Fibroblast of upper back skin (primary cell): ENCODE measurements at places on chromosomes 11 and 22.

DNA sequence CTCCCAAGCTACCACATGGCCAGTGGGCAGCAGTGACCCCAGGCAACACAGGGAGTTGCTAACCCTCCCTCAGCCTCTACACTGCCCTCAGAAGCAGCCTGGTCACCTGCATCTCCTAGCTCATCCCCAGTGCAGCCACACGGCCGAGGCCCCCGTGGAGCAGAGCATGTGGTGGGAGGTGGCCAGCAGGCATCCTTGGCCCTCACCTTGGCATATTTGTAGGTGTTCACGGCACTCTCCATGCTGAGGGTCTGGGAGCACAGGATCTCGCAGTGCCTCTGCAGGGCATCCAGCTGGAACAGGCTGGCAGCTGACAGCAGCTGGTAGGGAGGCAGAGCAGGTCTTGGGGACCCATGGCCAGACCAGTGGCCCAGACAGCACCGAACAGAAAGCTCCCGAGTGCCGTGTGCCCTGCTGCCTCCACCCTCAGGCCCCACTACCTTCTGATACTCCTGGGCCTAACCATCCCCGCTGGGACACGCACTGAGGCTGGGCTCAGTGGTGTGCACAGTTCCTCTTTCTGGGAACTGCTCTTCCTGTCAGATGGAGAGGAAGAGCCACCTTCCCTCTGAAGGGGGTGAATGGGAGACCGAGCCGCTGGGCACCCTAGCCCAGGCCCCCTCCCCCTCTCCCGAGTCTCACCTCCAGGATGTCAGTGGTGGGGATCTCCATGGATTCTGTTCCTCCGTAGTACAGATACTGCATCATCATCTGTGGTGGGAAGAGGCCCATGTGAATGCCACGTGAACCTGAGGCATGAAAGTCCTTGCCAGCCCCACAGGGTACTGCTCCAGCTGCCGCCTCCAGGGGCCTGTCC, 48.8 kb downstream of the NAT10 start:
- DNase-seq = no peak

GRCh38 chr11:65649656-65650546, 12.0 kb downstream of the SIPA1 start:
- DNase-seq = no peak

- no peak for DNase-seq
Observed at GRCh38 chr22:28430466-28431025, 249.1 kb downstream of the TTC28 start.

- DNase-seq = peak; percentile 75
Observed at GRCh38 chr22:33000342-33001280, 57.6 kb downstream of the SYN3 start.

DNA sequence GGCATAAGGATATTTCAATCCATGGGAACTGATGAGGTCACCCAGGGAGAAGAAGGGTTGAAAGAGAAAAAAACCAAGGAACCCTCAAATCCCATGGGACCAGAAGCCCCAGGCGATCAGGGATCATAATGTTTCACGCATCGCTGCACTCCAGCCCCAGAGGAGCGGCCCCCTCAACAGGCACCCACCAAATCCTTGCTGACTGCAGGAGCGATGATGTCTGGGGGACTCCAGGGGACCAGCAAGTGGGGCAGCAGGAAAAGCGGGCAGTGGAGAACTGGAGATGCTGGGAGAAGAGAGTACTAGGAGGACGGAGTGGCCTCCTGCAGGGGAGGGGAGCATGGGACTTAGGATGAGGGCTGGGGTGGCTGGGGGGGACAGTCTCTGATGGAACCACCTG, 47.7 kb upstream of the LINC01488 start:
- DNase-seq = no peak

DNA sequence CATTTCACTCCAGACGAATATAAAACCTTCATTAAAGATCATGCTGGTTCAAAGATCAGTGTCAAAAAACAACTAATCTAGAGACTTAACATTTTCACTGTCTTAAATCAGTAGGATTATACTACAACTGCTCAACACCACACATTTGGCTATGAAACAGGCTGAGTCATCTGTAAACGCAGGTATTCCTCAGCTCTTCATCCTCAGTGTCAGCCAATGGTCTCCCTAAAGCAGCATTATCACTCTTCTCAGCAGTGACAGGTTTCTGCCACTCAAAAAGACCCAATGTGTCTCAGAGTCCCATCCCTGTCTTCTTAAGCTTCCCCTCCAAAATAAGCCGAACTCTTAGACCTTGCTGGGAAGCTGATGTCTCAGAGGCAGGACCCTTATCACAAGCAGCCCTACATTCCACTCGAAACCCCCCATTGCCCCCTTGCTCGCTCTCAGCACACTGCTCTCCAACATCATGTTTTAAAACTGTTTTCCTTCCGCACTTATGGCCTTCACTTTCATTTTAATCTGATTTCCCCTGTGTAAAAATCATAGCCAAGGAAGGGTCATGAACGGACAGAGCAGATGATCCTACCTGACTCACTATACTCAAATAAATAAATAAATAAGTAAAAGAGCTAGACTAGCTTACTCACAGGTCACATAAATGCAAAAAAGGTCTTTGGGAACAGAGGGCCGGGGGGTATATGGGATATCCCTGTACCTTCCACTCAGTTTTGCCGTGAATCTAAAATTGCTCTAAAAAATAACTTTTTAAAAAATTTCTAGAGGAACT, 23.0 kb downstream of the CDON start:
- DNase-seq = no peak
